Activated CD8-positive, alpha-beta memory T cell treated with anti-CD3 and anti-CD28 coated beads for 24 hours (primary cell): ENCODE measurements at places on chromosomes 7 and 10.
A peak's percentile ranks its signal among the peaks of the same experiment; 100 is the strongest.

GRCh38 chr7:41187322-41187721, 515.6 kb downstream of the INHBA start:
- no peak for DNase-seq

GRCh38 chr7:151740081-151740851, 136.6 kb downstream of the PRKAG2 start:
- no peak for DNase-seq

- no peak for DNase-seq
Observed at GRCh38 chr10:84353052-84353803, 24.8 kb downstream of the CCSER2 start.

DNA sequence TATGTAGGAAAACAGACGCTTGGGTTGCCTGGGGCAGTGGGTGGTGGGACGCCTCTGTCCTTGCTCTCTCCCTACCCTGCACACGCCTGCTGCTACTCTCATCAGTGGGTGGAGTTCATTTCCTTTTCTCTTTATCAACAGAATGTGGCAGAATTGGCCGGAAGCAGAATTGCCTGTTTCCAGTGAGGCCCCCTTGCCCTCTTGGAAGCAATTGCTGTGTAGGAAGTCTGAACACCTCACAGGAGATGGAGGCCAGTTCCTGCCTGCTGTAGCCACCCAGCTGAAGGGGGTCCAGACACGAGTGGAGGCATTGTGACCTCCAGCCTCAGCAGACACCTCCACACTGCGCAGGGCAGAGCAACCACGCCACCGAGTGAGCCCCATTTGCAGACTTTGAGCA, 331.6 kb upstream of the ZNF32 start:
- DNase-seq: peak; percentile 49

GRCh38 chr10:11548065-11548767, 63.2 kb downstream of the USP6NL start:
- no peak for DNase-seq

GRCh38 chr7:96786261-96786997, 76.8 kb upstream of the SEM1 start:
- DNase-seq: no peak

- no peak for DNase-seq
Observed at GRCh38 chr10:29621161-29621560, 13.6 kb downstream of the SVIL start.

GRCh38 chr10:130662775-130663174, 526.6 kb downstream of the GLRX3 start:
- no peak for DNase-seq

DNA sequence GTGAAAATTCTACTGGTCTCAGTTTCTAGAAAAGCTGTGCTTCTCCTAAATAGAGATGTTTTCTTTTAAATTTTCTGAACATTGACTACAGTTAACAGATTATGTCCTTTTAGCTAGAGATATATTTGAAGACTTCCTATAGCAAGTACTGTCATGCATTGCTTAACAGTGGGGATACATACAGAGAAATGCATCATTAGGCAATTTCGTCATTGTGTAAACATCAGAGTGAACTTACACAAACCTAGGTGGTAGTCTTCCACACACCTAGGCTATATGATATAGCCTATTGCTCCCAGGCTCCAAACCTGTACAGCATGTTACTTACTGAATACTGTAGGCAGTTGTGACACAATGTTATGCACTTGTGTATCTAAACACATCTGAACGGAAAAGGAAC, 28.5 kb downstream of the PIK3CG start:
- no peak for DNase-seq

DNA sequence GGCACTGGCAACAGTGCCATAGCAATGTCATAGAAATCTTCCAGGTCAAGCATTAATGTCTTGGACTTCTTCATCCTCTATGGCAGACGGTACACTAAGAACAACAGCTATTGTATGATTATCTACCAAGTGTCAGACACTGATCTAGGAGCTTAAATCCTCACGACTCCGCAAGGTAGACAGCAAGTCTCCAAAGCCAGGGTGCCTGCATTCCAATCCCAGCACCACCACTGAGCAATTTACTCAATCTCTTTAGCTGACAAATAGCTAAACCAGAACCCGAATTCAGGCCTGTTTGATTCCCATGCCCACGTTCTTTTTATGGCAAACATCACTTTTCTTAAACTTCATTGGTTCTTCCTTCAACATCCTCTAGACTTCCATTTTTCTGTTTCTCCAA, 31.8 kb downstream of the DNMBP start:
- DNase-seq: no peak

DNA sequence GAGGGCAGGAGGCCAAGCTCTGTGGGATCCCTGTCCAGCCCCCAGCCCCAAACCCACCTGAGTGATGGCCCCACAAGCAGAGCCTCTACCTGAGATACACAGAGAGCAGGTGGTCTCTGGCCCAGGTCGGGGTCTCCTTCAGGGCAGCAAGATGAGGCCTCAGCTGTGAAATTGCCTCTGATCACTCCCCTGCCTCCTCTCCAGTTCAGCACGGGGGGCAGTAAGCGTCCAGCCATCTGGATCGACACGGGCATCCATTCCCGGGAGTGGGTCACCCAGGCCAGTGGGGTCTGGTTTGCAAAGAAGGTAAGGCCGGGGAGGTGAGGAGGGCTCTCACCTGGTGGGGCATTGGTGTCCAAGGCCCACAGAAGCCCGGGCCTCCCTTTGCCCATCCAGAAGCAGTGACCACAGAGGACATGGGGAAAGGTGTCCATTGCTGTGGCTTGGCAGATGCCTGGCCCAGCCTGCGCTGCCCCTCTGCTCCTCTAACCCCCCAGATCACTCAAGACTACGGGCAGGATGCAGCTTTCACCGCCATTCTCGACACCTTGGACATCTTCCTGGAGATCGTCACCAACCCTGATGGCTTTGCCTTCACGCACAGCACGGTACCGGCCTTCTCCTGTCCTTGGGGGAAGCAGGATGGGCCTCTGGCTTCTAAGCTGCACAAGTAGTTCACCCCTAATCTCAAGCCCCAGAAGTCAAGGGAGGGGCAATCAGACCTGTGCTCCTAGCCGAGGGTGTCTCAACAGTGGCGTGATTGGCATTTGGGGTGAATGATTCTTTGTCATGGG, 3.1 kb downstream of the CPA1 start:
- peak; percentile 44 for DNase-seq

DNA sequence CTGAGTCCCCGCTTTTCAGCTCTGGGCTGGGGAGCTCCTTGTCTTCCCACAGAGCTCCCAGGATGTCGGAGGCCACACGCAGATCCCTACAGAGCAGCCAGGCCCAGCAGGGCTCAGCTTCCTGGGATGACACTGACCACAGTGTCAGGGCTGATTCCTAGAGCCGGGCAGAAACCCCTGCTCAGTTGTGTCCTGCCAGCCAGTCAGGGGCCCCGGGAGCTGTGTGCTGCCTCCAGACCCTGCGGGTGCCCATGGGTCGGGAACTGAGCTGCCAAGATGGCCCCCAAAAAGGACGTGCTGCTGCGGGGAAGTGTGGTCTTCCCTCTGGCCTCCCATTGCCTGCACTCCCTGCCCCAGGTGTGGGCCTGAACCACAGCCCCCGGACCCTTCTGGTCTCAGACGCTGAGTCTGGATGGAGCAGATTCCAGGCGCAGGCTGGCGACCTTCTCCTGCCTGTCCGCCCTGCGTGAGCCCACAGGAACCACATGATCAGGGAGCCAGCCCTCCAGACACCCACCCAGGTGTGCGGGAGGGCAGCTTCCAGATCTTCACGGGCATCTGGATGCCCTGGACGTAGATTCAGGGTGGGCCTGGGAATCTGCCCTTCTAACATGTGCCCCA, 217.4 kb downstream of the MAD1L1 start:
- DNase-seq: no peak

DNA sequence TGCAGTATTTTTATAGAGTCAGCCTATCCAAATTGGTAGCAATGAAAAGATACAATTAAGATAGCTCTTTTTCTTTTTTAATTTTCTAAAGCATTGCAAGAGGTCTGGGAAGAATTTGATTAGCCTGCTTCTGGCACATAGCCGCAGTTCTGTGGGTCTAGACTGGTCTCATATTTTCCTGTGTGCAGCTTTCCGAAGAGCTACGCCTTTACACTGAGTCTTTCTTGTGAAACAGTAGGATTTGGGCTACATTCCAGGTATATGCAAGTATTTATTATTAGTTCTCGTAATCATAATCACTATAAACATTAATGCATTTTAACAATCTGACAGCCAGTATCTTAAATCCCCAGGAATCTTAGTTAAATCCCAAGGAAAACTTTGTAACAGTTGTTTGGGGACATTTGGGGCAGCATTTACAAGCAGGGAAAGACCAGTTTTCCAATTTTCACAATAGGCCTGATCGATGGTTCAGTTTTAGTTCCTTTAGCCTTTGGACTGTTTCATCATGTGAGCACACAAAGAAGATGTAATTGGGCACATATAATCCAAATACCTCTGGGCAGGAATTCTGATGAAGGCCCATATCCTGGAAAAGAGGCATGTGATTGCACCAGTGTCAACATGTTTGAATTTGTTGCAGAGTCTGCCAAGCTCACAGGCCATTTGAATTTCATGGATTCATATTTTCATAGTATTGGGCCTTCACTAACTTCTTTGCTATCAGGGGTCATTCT, 287.3 kb downstream of the INHBA start:
- DNase-seq: no peak

- peak; percentile 49 for DNase-seq
Observed at GRCh38 chr7:55484241-55484640, 88.1 kb downstream of the VOPP1 start.

- peak; percentile 64 for DNase-seq
Observed at GRCh38 chr10:17648243-17649035, 4.5 kb downstream of the STAM start.

DNA sequence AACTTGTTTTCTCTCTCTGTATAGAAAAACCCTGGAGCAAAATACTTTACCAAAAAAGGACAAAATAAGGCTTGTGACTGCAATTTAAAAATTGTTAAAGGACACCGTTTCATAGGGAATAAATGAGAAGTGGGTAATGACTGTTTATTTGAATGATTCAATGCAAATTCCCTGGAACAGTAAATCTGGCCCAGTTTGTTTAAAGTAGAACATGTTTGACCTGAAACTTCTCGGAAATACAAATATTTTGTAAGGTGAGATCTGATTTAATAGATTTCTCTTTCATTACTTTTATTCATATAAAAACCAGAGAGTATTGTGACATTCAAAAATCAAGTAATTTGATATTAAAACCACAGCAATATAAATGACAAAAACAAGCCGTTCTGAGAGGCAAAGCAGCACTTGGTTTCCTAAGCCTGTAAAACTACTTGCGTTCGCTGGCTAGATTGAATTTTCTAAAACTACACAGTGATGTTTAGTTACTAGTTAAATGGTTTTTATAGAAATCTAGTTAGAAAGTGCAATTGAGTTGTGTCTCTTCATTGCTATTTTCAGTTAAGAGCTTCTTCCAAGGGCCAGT, 76.8 kb upstream of the PITRM1 start:
- no peak for DNase-seq

DNA sequence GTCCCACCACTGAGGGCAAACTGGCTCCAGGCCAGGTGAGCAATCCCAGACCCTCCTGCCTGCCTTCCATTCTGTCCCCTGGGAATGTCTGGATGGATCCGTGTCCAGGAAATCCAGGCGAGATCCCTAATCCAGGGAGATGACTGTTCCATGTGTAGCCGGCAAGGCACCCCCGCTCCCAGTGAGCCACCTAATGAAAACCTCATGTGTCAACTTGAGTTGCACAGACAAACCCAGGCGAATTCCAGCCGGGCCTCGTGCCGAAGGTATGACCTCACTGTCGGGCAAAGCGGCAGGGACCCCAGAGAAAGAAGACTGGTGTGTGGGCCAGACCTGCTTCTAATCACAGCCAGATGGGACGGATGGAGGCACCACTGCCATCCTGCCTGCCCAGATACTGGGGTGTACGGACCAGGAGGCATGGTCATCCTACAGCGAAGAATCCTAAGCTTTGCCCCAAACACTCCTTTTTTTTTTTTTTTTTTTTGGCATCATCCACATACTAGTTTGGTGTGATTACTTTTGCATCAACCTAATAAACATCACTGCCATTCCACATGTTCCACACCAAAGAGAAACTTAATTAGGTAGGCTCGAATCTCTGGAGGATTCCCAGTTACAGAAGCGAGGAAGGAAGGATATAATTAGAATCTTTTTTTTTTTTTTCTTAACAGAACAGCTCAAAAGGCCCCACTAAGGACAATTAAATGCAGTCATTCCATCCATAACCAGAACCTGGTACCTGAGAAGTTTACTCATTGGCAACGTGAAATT, 313.1 kb downstream of the CALN1 start:
- no peak for DNase-seq

GRCh38 chr7:115410434-115410820, 488.5 kb downstream of the MDFIC start:
- no peak for DNase-seq

- DNase-seq: no peak
Observed at GRCh38 chr10:30070001-30070685, 10.8 kb upstream of the JCAD start.

GRCh38 chr10:43079856-43080255, 3.0 kb downstream of the RET start:
- no peak for DNase-seq

GRCh38 chr10:84397735-84398144, 69.4 kb downstream of the CCSER2 start:
- no peak for DNase-seq

GRCh38 chr7:155874411-155874810, 62.1 kb upstream of the SHH start:
- DNase-seq: no peak

DNA sequence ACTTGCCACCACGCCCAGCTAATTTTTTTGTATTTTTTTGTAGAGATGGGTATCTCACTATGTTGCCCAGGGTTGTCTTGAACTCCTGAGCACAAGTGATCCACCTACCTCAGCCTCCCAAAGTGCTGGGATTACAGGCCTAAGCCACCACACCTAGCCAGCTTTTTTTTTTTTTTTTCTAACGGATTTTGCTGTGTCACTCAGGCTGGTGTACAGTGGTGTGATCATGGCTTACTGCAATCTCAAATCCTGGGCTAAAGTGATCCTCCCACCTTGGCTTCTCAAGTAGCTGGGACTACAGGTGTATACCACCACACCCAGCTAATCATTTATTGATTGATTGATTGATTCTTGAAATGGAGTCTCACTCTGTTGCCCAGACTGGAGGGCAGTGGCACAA, 106.0 kb upstream of the TRIM24 start:
- DNase-seq: no peak

GRCh38 chr10:71391701-71392100, 5.0 kb upstream of the CDH23 start:
- DNase-seq: peak; percentile 21

GRCh38 chr10:88127269-88127668, 263.8 kb downstream of the PTEN start:
- DNase-seq: no peak
